ENCODE measurements at places on chromosomes 3 and 15. TPM values are rescaled to one million over a fixed set of nuclear protein-coding genes. Genes with fewer than 3 reads are reported as not detected.

TMC3 gene
- total RNA-seq, result not detected

PCSK6 gene
- total RNA-seq, result 1.4 TPM

FAM81A gene
- not detected for total RNA-seq

PEX5L gene
- total RNA-seq, result 0.34 TPM

SNX1 gene
- total RNA-seq, result 74.5 TPM

PCOLCE2 gene
- total RNA-seq, result 27.4 TPM

KCNMB2 gene
- 0.51 TPM for total RNA-seq

IL16 gene
- 16.6 TPM for total RNA-seq

OGG1 gene
- total RNA-seq, result 29.8 TPM

NUSAP1 gene
- 1.0 TPM for total RNA-seq

COL6A5 gene
- total RNA-seq, result 1.7 TPM

GNAT1 gene
- not detected for total RNA-seq

PRICKLE2 gene
- 53.5 TPM for total RNA-seq

NEK10 gene
- 0.88 TPM for total RNA-seq

CXCR6 gene
- total RNA-seq, result 8.7 TPM

NEIL1 gene
- total RNA-seq, result 6.5 TPM

FBXL22 gene
- total RNA-seq, result 5.0 TPM

DGKG gene
- 10.7 TPM for total RNA-seq

HTR3E gene
- total RNA-seq, result not detected

CYFIP1 gene
- total RNA-seq, result 61.5 TPM

SPINK8 gene
- not detected for total RNA-seq

CPB1 gene
- total RNA-seq, result not detected

FETUB gene
- total RNA-seq, result not detected

CTDSPL gene
- total RNA-seq, result 6.4 TPM

CHRM5 gene
- not detected for total RNA-seq

PIGZ gene
- total RNA-seq, result 1.4 TPM

Measured in uterus (tissue), 4 donors.